ENCODE measurements at places on chromosomes 5 and 9. TPM values are rescaled to one million over a fixed set of nuclear protein-coding genes. Genes with fewer than 3 reads are reported as not detected.

WHRN gene
- 7.1 TPM for total RNA-seq

TNC gene
- total RNA-seq, result 4.1 TPM

OSMR gene
- 0.10 TPM for total RNA-seq

IRX1 gene
- not detected for total RNA-seq

CAMK4 gene
- total RNA-seq, result 96.0 TPM

C5orf63 gene
- 16.0 TPM for total RNA-seq

FCN2 gene
- total RNA-seq, result not detected

SMIM27 gene
- 63.5 TPM for total RNA-seq

BSPRY gene
- total RNA-seq, result 14.3 TPM

TMEM141 gene
- total RNA-seq, result 20.9 TPM

PPP2R2B gene
- total RNA-seq, result 2.0 TPM

All from activated T-cell treated with anti-CD3 and anti-CD28 coated beads, Interleukin-2, amount 50 U/mL, for 72 hours (primary cell).